Sigmoid colon (tissue), 7 donors: ENCODE measurements at places on chromosomes 5 and 9. TPM values are rescaled to one million over a fixed set of nuclear protein-coding genes. Genes with fewer than 3 reads are reported as not detected.

The ADAMTS19 gene
- total RNA-seq = 8.9 TPM

DNA sequence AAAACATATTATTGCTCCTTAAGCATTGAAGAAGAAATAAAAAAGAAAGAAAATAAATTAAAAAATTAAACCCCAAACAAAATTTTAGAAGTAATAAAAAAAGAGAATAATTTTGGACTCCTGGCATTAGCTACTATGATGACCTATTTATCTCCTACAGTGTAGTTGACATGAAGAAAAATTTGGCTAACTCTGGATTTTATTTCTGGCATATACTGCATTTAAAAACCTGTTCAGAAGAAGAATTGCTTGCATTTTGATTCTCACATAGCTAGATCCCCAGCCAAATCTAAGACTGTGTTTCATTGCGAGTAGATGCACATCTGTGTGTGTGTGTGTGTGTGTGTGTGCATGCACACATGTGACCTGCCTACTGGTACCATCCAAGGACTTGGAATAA is 30.1 kb upstream of the GABRG2 start:
- DNase-seq = no peak
- no peaks in the 10 kb centered on the region for H3K27me3 ChIP-seq
- H3K27ac ChIP-seq = no peak overlapping the region
- H3K36me3 ChIP-seq = no peaks in the 10 kb centered on the region

GRCh38 chr9:72954431-72955125 is 1.7 kb upstream of the ALDH1A1 start:
- peak; percentile 78 for DNase-seq
- H3K4me1 ChIP-seq = peaks cover 17% of the 10 kb centered on the region
- no peak overlapping the region for H3K4me3 ChIP-seq
- no peaks in the 10 kb centered on the region for H3K36me3 ChIP-seq

The IFNB1 gene
- not detected for total RNA-seq

GRCh38 chr9:1221298-1221697 is 171.1 kb downstream of the DMRT2 start:
- no peak for DNase-seq
- H3K27ac ChIP-seq = no peak overlapping the region
- H3K27me3 ChIP-seq = no peaks in the 10 kb centered on the region
- H3K36me3 ChIP-seq = no peaks in the 10 kb centered on the region

The POMT1 gene
- total RNA-seq = 28.2 TPM

GRCh38 chr5:89401659-89402058 is 518.7 kb upstream of the MEF2C start:
- H3K27me3 ChIP-seq = no peaks in the 10 kb centered on the region
- H3K27ac ChIP-seq = no peak overlapping the region
- H3K4me1 ChIP-seq = no peaks in the 10 kb centered on the region
- no peak for DNase-seq

- no peak overlapping the region for H3K27ac ChIP-seq
- no peak overlapping the region for H3K4me3 ChIP-seq
- no peaks in the 10 kb centered on the region for H3K36me3 ChIP-seq
- no peak for DNase-seq
Observed at GRCh38 chr9:124392254-124392870, 22.9 kb downstream of the PSMB7 start.

GRCh38 chr9:134239130-134239903 is 75.0 kb upstream of the RNU6ATAC start:
- H3K36me3 ChIP-seq = no peaks in the 10 kb centered on the region
- DNase-seq = no peak
- no peak overlapping the region for H3K4me3 ChIP-seq
- no peaks in the 10 kb centered on the region for H3K4me1 ChIP-seq
- peaks cover 9% of the 10 kb centered on the region for H3K27me3 ChIP-seq
- no peak overlapping the region for H3K27ac ChIP-seq

- DNase-seq = no peak
- no peaks in the 10 kb centered on the region for H3K27me3 ChIP-seq
- no peaks in the 10 kb centered on the region for H3K4me1 ChIP-seq
- H3K4me3 ChIP-seq = no peak overlapping the region
- H3K27ac ChIP-seq = no peak overlapping the region
- no peaks in the 10 kb centered on the region for H3K36me3 ChIP-seq
Observed at GRCh38 chr5:5037674-5038073, 102.5 kb upstream of the ADAMTS16 start.

DNA sequence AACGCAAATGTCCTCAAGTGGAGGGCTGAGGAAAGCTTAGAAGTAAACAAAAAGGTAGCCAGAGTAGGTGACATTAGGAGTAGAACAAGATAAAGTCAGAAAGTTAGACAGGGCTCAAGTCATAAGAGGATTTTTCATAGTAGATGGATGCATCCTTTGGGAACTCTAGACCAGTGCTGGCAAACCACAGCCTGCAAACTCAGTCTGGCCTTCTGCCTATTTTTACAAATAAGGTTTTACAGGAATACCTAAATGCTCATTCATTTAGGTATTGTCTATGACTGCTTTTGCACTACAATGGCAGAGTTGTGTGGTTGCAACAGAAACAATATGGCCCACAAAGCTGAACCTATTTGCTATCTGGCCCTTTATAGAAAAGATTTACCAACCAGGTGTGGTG is 116.0 kb upstream of the HMHB1 start:
- no peaks in the 10 kb centered on the region for H3K36me3 ChIP-seq
- no peak overlapping the region for H3K27ac ChIP-seq
- no peaks in the 10 kb centered on the region for H3K4me1 ChIP-seq
- no peak overlapping the region for H3K4me3 ChIP-seq
- no peak for DNase-seq

GRCh38 chr9:16082796-16083195 is 530.0 kb downstream of the CCDC171 start:
- H3K27ac ChIP-seq = no peak overlapping the region
- no peaks in the 10 kb centered on the region for H3K4me1 ChIP-seq
- no peaks in the 10 kb centered on the region for H3K36me3 ChIP-seq
- no peak for DNase-seq
- no peaks in the 10 kb centered on the region for H3K27me3 ChIP-seq

The FST gene
- 3.0 TPM for total RNA-seq

The PHF2 gene
- 29.2 TPM for total RNA-seq

DNA sequence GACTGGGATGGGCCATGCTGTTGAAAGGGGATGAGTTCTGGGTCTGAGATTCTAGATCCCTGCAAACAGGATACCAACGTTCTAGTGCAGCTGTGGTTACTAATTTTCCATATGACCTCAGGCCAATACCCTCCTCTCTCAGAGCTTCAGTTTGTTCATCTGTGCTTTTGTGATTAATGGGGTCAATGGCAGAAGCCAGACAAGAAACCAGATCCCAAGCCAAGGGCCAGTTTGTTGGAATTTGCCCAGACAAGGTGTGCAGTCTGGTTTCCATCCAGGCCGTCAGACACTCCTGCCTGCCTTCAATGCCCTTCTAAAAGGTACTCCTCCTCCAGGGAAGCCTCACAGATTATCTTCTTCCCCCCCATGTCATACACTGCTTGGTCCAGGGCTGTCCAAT is 11.4 kb downstream of the MYORG start:
- H3K27ac ChIP-seq = no peak overlapping the region
- no peaks in the 10 kb centered on the region for H3K4me1 ChIP-seq
- no peak overlapping the region for H3K4me3 ChIP-seq
- DNase-seq = no peak
- no peaks in the 10 kb centered on the region for H3K36me3 ChIP-seq
- no peaks in the 10 kb centered on the region for H3K27me3 ChIP-seq

The GABRA6 gene
- total RNA-seq = not detected

DNA sequence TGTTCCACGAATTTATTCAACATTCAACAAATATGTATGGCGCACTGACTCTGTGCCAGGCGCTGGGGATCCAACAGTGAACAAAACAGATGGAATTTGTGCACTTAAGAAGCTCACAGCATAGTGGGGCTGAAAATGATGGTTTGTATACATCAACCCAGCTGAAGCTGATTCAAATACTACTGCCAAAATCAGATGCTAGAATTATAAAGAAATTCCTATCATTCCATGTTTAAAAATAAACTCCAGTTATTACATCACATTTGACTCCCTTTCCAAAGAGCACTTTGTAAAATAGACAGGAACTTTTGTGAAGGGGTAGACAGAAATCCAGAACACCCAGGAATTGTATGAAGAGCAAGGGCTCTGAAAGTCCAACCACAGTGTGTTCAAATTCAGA is 54.1 kb downstream of the ZNF608 start:
- H3K36me3 ChIP-seq = no peaks in the 10 kb centered on the region
- no peak for DNase-seq
- no peaks in the 10 kb centered on the region for H3K27me3 ChIP-seq
- H3K4me3 ChIP-seq = no peak overlapping the region
- H3K4me1 ChIP-seq = no peaks in the 10 kb centered on the region

- no peaks in the 10 kb centered on the region for H3K27me3 ChIP-seq
- H3K27ac ChIP-seq = no peak overlapping the region
- no peak overlapping the region for H3K4me3 ChIP-seq
- H3K4me1 ChIP-seq = no peaks in the 10 kb centered on the region
Observed at GRCh38 chr5:73836607-73837006, 210.6 kb downstream of the ARHGEF28 start.

The ELAVL2 gene
- 0.16 TPM for total RNA-seq

DNA sequence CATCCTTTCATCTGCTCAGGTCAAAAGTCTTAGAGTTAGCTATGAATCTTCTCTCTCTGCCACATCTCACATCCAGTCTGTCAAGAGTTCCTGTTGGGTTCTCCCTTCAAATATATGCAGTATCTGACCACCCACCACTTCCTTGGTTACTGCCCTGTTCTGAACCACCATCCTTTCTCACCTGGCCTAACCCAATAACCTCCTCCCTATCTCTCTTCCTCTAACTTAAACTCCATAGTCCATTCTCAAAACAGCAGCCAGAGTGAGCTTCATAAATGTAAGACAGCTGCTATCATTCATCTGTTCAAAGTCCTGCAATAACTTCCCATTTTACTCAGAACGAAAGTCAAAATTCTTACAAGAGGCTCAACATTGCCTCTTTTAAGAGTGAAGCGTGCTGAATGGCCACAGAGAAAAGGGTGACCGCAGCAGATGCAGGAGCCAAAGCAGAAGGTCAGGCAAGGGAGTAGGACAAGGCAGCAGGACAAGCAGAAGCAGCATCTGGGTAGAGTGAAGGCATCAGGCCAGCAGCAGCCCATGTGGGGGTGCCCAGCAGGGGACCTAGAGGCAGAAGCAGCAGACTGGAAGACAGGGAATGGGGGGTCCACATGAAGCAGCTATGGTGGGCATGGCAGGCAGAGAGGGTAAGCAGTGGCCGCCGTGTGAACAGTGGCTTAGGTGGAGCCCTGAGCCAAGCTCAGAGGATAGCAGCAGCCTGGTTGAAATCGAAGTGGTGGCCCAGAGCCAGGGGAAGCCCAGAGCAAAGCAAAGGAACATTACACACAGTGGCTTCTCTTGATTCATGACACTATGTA is 39.3 kb upstream of the CDC42SE2 start:
- peaks cover 14% of the 10 kb centered on the region for H3K4me1 ChIP-seq
- no peaks in the 10 kb centered on the region for H3K36me3 ChIP-seq
- no peak overlapping the region for H3K27ac ChIP-seq
- H3K4me3 ChIP-seq = no peak overlapping the region
- no peak for DNase-seq

GRCh38 chr5:66985417-66985816 is 211.2 kb downstream of the CD180 start:
- no peak overlapping the region for H3K4me3 ChIP-seq
- no peak overlapping the region for H3K27ac ChIP-seq
- DNase-seq = no peak
- peaks cover 6% of the 10 kb centered on the region for H3K4me1 ChIP-seq
- H3K27me3 ChIP-seq = no peaks in the 10 kb centered on the region

The TAS2R1 gene
- not detected for total RNA-seq

GRCh38 chr9:32706004-32706724 is 70.7 kb upstream of the TAF1L start:
- DNase-seq = no peak
- no peak overlapping the region for H3K4me3 ChIP-seq
- no peaks in the 10 kb centered on the region for H3K27me3 ChIP-seq
- no peak overlapping the region for H3K27ac ChIP-seq
- H3K36me3 ChIP-seq = no peaks in the 10 kb centered on the region

DNA sequence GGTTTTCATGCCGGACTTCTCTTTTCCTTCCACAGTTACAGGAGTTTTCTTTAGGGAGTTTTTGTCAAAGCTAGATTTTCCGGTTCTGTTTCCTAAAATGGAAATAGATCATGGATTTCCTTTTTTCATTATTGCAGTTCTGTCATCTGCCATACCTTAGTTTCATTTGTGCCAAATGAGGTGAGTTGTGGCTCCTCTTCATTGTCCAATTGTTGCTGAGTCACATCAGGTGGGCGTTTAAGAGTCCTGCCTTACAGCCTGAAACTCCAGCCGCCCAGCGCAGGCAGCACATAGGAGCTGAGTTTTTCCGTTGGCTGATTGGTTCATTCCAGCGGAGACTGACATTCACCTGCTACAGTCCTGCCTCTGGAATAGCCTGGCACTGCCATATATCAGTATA is 14.1 kb downstream of the SLC25A25 start:
- no peaks in the 10 kb centered on the region for H3K36me3 ChIP-seq
- peak overlapping the region; percentile 66 for H3K27ac ChIP-seq
- no peak overlapping the region for H3K4me3 ChIP-seq
- no peak for DNase-seq
- H3K27me3 ChIP-seq = no peaks in the 10 kb centered on the region
- peaks cover 43% of the 10 kb centered on the region for H3K4me1 ChIP-seq

DNA sequence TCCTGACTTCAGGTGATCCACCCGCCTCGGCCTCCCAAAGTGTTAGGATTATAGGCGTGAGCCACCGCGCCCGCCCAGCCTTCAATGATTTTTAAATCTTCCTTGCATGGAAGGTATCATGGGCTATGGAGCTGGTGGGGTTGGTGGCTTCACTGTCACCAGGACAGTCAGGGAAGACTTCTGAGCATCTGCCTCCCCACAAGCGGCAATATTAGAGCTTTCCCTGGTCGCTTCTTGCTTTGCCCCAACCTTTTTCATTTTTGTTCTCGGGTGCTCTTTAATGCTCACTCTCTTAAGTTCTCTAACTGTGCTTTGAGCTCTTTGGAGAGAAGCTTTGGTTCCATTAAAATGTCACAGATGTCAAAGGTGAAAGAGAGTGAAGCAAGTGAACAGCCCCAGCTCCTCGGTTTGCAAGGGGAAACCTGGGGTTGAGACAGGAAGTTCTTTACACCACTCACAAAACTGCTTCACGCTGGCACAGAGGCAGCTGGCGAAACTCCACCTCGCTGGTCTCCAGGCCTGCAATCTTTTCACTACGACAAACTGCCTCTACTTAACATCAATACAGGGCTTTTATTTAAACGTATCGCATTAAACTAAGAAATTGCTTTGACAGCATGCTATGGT is 142.5 kb upstream of the RETREG1 start:
- DNase-seq = no peak
- H3K4me1 ChIP-seq = no peaks in the 10 kb centered on the region

The TMEM215 gene
- total RNA-seq = not detected

DNA sequence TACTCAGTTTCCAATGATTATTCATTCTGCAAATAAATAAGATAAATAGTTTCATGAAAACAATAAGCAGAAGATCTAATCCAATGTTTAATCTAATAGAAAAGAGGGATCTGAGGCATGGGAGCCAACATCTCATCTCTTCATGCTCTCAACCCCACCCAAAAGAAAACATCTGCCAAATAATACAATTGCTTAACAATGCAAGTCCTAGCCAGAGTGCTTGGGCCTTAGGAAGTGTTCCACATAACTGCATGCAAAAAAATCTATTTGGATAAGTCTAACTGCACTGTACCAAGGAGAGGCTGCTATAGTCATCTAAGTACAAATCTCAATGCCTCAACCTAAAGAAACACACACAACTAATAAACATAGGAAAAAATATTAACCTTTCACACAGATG is 606.0 kb downstream of the CDH9 start:
- no peaks in the 10 kb centered on the region for H3K27me3 ChIP-seq
- no peak overlapping the region for H3K4me3 ChIP-seq
- DNase-seq = no peak
- H3K36me3 ChIP-seq = no peaks in the 10 kb centered on the region

The SPAG8 gene
- total RNA-seq = 2.8 TPM
